ENCODE measurements at places on chromosomes 13 and 19.

DNA sequence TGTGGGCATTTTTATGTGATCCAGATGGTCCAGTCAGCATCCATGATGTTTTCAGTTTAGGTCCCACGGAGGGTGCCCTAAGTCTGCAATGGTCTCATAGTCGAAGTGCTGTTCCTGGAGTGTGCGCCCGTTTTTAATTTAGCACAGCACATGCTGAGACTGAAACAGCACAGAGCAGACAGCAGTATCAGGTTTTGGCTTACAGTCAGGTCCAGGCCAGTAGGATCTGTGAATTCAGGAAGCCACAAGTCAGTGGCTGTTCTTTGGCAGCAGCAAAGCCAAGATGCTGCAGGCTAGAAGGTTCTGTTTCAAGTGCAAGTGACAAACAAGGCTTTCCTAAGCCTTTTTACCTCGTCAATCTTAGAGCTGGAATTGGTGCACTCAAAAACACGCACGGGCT is 18.3 kb downstream of the FBXO27 start:
- no peak overlapping the region for H3K27ac ChIP-seq
- no peaks in the 10 kb centered on the region for H3K4me1 ChIP-seq
- no peak for DNase-seq
- H3K4me3 ChIP-seq = no peak overlapping the region
- H3K36me3 ChIP-seq = peaks cover 12% of the 10 kb centered on the region
- no peaks in the 10 kb centered on the region for H3K27me3 ChIP-seq

GRCh38 chr19:35851213-35852028 is 883 bp downstream of the NPHS1 start:
- H3K27ac ChIP-seq = no peak overlapping the region
- DNase-seq = no peak
- H3K36me3 ChIP-seq = peaks cover 2% of the 10 kb centered on the region
- H3K4me3 ChIP-seq = no peak overlapping the region

GRCh38 chr13:99203601-99204579 is 3.2 kb downstream of the UBAC2 start:
- DNase-seq = no peak
- peaks cover 26% of the 10 kb centered on the region for H3K36me3 ChIP-seq
- H3K4me3 ChIP-seq = no peak overlapping the region
- no peak overlapping the region for H3K27ac ChIP-seq

DNA sequence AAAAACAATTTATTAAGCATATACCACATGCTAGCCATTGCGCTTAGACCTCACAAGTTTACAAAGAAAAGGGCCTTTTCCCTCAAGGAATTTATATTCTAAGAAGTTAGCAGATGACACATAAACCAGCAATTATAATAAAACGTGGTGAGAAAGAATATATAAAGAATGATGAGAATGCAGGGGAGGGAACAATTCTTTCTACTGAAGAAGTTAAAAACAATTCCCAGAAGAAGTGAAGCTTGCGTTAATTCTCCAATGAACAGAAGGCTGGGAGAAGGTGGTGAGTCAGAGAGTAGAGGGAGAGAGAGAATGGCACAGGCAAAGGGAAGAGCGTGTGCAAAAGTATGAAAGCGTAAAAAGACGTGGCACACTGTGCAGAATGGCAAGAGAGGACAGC is 69.5 kb upstream of the ZDHHC20 start:
- no peak overlapping the region for H3K27ac ChIP-seq
- H3K27me3 ChIP-seq = no peaks in the 10 kb centered on the region
- no peaks in the 10 kb centered on the region for H3K4me1 ChIP-seq

DNA sequence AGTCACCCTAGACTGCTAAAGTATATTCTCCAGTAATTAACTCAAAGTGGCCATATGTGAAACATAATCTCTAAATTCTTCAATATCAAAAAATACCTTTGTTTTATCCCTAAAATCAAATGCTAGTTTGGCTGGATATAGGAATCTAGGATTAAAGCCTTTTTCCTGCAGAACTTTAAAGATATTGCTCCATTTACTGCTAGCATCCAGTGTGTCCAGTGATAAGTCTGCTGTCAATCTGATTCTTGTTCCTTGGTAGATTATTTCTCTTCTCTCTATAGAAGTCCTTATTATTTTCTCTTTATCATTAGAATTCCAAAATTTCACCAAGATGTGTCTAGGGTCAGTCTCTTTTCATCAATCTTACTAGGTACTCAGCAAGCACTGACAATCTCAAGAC is 384.6 kb downstream of the FGF14 start:
- H3K27ac ChIP-seq = no peak overlapping the region
- peaks cover 26% of the 10 kb centered on the region for H3K4me1 ChIP-seq
- no peak overlapping the region for H3K4me3 ChIP-seq
- peaks cover 13% of the 10 kb centered on the region for H3K27me3 ChIP-seq

- no peaks in the 10 kb centered on the region for H3K27me3 ChIP-seq
- H3K4me1 ChIP-seq = no peaks in the 10 kb centered on the region
- DNase-seq = no peak
- H3K4me3 ChIP-seq = no peak overlapping the region
These were observed 141.6 kb upstream of the ARGLU1 start for GRCh38 chr13:106709522-106709921.

- H3K4me1 ChIP-seq = no peaks in the 10 kb centered on the region
- H3K4me3 ChIP-seq = no peak overlapping the region
- peaks cover 89% of the 10 kb centered on the region for H3K27me3 ChIP-seq
- no peak for DNase-seq
- H3K36me3 ChIP-seq = no peaks in the 10 kb centered on the region
These were observed 52.2 kb upstream of the LSM14A start for GRCh38 chr19:34120141-34120540.

GRCh38 chr13:20973886-20974425 is 71.4 kb upstream of the XPO4 start:
- no peak for DNase-seq
- H3K27me3 ChIP-seq = no peaks in the 10 kb centered on the region
- H3K4me3 ChIP-seq = no peak overlapping the region
- no peak overlapping the region for H3K27ac ChIP-seq

GRCh38 chr19:45153339-45154063 is 7.3 kb downstream of the NKPD1 start:
- H3K27ac ChIP-seq = peak overlapping the region; percentile 75
- peaks cover 44% of the 10 kb centered on the region for H3K36me3 ChIP-seq
- H3K4me3 ChIP-seq = peak overlapping the region; percentile 20
- H3K27me3 ChIP-seq = peaks cover 21% of the 10 kb centered on the region

DNA sequence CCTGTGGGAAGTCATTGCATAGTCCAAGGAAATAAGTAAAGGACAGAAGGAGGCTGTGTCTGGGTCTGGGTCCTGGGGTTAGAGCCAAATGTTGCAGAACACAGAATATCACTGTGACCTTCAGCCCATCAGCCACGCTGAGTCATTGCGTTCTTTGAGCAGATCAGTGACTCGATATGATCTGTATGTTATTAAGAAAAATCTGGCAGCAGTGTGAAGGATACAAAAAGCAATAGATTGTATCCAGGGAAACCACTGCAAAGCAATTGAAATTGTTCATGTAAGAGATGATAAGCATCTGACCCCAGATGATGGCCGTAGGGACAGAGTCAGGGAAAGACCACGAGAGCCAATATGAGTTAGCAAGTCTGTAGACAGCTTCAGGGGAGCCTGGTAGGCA is 1575.1 kb upstream of the SLC10A2 start:
- H3K27ac ChIP-seq = no peak overlapping the region
- DNase-seq = no peak
- no peak overlapping the region for H3K4me3 ChIP-seq
- H3K4me1 ChIP-seq = peaks cover 10% of the 10 kb centered on the region

GRCh38 chr19:10744253-10744798 is 26.4 kb downstream of the DNM2 start:
- no peak overlapping the region for H3K4me3 ChIP-seq
- H3K27me3 ChIP-seq = no peaks in the 10 kb centered on the region
- H3K4me1 ChIP-seq = peaks cover 35% of the 10 kb centered on the region
- DNase-seq = no peak

DNA sequence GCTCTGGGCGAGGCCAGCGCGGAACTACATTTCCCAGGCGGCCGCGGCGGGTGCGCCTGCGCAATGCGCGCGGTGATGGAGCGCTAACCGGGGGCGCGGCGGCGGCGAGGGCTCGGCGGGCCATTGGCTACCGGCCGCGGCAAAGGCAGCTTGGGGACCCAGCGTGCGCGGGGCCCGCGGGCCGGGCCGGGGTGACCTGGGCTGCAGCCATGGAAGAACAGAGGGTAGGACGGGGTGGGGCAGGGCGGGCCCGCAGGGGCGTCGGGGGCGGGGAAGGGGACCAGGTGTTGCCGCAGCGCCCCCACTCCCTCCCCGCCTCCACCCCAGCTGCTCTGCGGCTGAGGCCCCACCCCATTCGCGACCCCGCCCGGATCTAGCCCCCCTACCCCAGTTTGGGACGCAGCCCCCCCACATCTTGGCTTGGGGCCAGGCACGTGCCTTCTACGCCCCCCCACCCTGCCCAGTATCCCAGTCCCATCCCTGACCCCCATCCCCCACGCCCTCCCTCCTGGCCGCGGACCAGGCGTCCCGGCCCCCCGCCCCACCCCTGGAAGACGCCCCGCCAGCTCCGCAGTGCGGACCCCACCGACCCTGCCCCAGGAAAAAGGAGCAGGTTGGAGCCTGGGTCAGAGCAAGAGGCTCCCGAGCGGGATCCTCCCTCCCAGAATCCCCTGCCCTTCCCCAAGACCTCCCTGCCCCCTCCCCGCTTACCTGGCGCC is at the start of gene FSD1:
Gene FSD1 (plus strand): TSS at position 61 of the 719 bp plus-strand sequence. CDS start 149 bp downstream, at position 210.
- H3K36me3 ChIP-seq = peaks cover 5% of the 10 kb centered on the region
- no peak within 1 kb of the TSS for H3K4me3 ChIP-seq
- H3K27ac ChIP-seq = no peak within 1 kb of the TSS
- H3K4me1 ChIP-seq = no peaks in the 10 kb centered on the region
- peaks cover 34% of the 10 kb centered on the region for H3K27me3 ChIP-seq

DNA sequence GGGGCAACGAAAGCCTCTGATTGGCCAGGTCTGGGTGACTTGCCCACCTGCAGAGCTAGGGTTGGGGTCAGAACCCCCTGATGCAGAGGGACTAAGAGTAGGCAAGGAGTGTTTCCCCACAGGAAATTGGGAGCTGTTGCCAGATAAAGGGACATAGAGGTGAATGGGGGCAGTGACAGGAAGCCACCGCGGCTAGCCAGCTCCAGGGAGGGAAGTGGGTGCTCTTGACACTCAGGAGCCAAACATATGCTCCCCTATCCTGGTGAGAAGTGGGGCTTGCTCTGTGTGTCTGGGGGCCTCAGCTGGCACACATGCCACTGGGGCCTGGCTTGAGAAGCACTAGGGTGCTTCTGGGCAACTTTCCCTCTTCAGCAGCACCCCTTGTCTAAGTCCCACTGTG is 26.0 kb downstream of the WDR88 start:
- no peak overlapping the region for H3K27ac ChIP-seq
- peaks cover 21% of the 10 kb centered on the region for H3K27me3 ChIP-seq
- H3K4me3 ChIP-seq = no peak overlapping the region
- no peaks in the 10 kb centered on the region for H3K36me3 ChIP-seq
- no peaks in the 10 kb centered on the region for H3K4me1 ChIP-seq

DNA sequence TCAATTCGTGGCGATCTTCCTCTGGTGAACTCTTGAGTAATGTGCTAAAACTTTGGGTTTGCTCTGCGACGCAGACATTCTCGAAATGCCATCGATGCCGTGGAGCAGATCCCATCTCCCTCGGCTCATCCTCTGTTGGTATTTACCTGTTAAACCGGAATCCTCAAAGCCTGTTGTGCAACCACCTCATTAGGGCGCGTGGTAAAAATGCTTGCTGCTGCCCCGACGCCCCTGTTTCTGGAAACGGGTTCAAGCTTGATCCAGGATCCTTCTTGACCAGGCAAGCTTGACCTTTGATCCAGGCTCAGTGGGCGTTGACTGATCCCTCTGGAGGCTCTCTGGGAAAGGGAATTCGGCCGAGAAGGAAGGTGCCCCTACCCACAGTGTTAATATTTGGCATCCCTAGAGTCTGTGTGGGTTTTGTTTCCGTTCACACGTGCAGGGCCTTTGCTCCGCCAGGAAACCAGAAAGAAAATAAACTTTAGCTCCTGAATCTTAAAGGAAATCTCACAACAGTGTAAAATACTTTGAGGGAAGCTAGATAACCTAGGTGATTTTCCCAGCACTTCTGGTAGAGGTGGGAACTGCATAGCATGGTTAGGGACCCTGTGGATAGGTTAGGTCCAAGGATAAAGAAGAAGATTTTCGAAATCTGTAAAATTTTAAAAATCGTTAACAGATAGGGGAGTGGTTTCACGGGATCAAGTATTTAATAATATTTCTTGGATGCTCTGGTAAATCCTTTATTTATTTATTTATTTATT is 1.1 kb downstream of the LSM14A start:
- H3K27me3 ChIP-seq = peaks cover 10% of the 10 kb centered on the region
- DNase-seq = peak; percentile 46
- H3K36me3 ChIP-seq = peaks cover 50% of the 10 kb centered on the region
- peak overlapping the region; percentile 81 for H3K27ac ChIP-seq

DNA sequence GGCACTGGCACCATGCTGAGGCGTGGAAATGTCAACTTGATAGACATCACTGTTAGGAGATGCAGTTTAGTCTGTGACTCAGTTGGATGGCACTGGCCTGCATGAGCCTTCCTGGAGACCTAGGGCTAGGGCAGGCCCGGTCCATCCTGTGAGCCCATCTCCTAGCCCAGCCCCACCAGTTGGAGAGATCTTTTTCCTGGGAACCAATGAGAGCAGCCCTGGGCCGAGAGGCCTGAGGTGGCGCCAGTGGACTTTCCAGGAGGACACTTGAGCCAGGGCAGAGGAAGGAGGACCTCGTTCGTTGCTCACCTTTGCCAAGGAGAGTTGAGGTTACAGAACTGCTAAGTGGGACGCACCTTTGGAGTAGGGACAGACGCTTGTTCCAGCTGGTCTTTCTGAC is 100.5 kb upstream of the TEX29 start:
- H3K27me3 ChIP-seq = no peaks in the 10 kb centered on the region
- no peaks in the 10 kb centered on the region for H3K4me1 ChIP-seq
- no peak for DNase-seq
- H3K4me3 ChIP-seq = no peak overlapping the region
- H3K36me3 ChIP-seq = no peaks in the 10 kb centered on the region
- H3K27ac ChIP-seq = no peak overlapping the region

DNA sequence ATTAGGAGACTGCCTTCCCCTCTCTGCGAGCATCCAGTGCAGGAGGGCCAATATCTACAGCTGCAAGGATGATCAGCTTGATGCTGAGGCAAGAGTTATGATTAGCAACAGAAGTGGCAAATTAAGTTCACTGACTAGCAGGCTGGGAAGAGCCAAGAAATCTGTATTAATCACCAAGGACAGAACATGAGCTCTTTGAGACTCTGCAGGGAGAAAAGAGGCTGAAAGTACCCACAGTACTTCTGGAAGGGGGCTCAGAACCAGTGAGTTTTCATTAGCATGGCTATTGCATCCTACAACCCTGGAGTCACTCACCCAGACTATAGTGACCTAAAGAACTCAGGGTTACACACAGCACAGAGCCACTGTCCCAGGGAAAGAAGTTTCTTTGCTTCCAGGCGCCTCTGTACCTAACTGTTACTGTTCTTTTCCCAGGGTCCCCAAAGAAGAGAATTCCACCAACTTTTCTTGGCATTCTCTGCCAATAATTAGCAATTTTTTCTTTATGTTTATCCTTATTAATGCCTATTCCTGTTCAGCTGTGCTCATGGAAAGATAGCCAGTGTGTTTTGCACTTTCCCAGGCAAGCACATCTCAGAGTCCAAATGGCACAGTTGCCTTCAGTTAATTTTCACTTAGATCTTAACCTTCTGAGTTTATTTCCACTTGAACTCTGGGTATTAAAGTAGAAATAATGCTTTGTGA is 25.8 kb upstream of the MEDAG start:
- DNase-seq = no peak
- H3K4me3 ChIP-seq = no peak overlapping the region
- no peaks in the 10 kb centered on the region for H3K36me3 ChIP-seq
- H3K27ac ChIP-seq = no peak overlapping the region

- H3K4me1 ChIP-seq = no peaks in the 10 kb centered on the region
- no peak overlapping the region for H3K27ac ChIP-seq
- no peak overlapping the region for H3K4me3 ChIP-seq
- no peaks in the 10 kb centered on the region for H3K36me3 ChIP-seq
- no peak for DNase-seq
- no peaks in the 10 kb centered on the region for H3K27me3 ChIP-seq
These were observed 43.8 kb downstream of the SPRY2 start for GRCh38 chr13:80297094-80297493.

Data from Calu3 (cell line).